A549 treated with Mapracorat at 1 μM for 4 hours (cell line): ENCODE measurements at places on chromosomes 3 and 15. TPM values are rescaled to one million over a fixed set of nuclear protein-coding genes. Genes with fewer than 3 reads are reported as not detected.

Gene KLF15
- total RNA-seq = 0.42 to 0.56 TPM (median 0.43 TPM) in 5 replicates

Gene GTF2A2
- 173 to 189 TPM (median 183 TPM) in 5 replicates for total RNA-seq

Gene MCF2L2
- 0.12 to 0.59 TPM (median 0.20 TPM) in 5 replicates for total RNA-seq

Gene WDR49
- total RNA-seq = not detected in 5 replicates

Gene IL5RA
- total RNA-seq = not detected in 5 replicates

Gene CKMT1A
- 2.0 to 3.5 TPM (median 2.7 TPM) in 5 replicates for total RNA-seq

Gene STRIT1
- total RNA-seq = not detected in 5 replicates

Gene DISP2
- total RNA-seq = 0.64 to 2.6 TPM (median 1.0 TPM) in 5 replicates

Gene HCN4
- total RNA-seq = 0.25 to 0.38 TPM (median 0.33 TPM) in 5 replicates

Gene ATP13A5
- total RNA-seq = not detected in 5 replicates

Gene CLSTN2
- 0.02 to 0.08 TPM (median 0.04 TPM) in 5 replicates for total RNA-seq

Gene SCAANT1
- total RNA-seq = 1.7 TPM in 1 of 5 replicates, not detected in the others

Gene RPP14
- total RNA-seq = 9.0 to 12.6 TPM (median 10.8 TPM) in 5 replicates

Gene MAP6D1
- 3.6 to 7.8 TPM (median 7.2 TPM) in 5 replicates for total RNA-seq

Gene STT3B
- total RNA-seq = 67.2 to 79.8 TPM (median 73.5 TPM) in 5 replicates

Gene BTLA
- total RNA-seq = not detected in 5 replicates

Gene CPB1
- total RNA-seq = not detected in 5 replicates

Gene TTLL13
- 0.07 to 0.59 TPM (median 0.10 TPM) in 4 of 5 replicates, not detected in the other for total RNA-seq

Gene ATP13A4
- not detected in 5 replicates for total RNA-seq

Gene ZBTB38
- 57.7 to 94.9 TPM (median 79.1 TPM) in 5 replicates for total RNA-seq

Gene SLC2A2
- not detected in 5 replicates for total RNA-seq

Gene IMPG2
- total RNA-seq = 0.01 to 0.02 TPM (median 0.02 TPM) in 3 of 5 replicates, not detected in the others

Gene GREM1
- total RNA-seq = 3.6 to 8.5 TPM (median 5.8 TPM) in 5 replicates
